ENCODE measurements at places on chromosomes 3 and 15. TPM values are rescaled to one million over a fixed set of nuclear protein-coding genes. Genes with fewer than 3 reads are reported as not detected.

Gene SI
- not detected for total RNA-seq

Gene ALDH1A2
- 2.6 TPM for total RNA-seq

Gene DBR1
- 15.7 TPM for total RNA-seq

Gene ARNT2
- 0.87 TPM for total RNA-seq

Gene IMPG2
- 0.74 TPM for total RNA-seq

Gene DNASE1L3
- total RNA-seq: 1.6 TPM

Gene RPL22L1
- total RNA-seq: 22.0 TPM

Gene ARGFX
- not detected for total RNA-seq

Gene ALAS1
- total RNA-seq: 59.1 TPM

GRCh38 chr3:133472889-133473288 is 73.0 kb downstream of the BFSP2 start:
- DNase-seq: no peak

DNA sequence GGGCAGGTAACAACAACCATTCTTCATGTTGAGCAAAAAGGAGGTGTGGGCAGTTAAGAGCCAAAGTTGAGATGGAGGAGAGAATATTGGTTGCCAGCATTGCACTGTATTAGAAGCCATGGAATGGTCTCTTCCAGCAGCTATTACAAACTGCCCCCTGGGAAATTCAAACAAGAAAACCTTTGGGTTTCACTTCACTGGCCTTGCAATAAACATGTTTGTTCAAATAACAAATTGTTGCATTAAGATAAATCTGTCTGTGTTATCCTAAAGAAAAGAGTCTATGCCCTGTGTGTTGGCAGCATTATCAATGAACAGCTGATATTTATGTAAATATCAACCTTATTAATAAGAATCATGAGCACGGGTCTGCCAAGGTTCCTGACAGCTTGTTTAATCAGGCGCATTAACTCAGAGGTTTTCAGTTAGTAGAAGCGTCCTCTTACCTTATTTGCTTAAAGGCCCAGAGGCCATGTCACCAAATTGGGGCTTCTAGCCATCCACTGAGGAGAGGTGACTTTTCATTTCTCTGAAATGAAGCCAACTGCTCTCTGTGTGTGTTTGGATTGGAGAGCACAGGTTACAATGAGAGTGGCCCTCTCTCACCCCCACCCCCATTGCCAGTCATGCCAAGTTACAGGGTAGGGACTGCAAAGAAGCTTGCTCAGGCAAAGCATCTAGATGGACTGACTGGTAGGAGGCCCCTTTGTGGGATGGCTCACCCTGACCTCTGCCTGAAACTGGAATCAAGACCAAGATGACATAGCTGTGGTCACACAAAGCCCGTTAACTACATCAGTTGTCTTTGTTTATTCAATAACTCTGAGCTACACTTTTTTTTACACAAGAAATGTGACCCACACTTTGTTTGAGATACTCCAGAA is 10.5 kb downstream of the FILIP1L start:
- DNase-seq: no peak

- no peak for DNase-seq
Measured at GRCh38 chr3:27684302-27684701, 37.8 kb downstream of the EOMES start.

GRCh38 chr3:150062492-150062891 is 91.8 kb upstream of the PFN2 start:
- DNase-seq: no peak

DNA sequence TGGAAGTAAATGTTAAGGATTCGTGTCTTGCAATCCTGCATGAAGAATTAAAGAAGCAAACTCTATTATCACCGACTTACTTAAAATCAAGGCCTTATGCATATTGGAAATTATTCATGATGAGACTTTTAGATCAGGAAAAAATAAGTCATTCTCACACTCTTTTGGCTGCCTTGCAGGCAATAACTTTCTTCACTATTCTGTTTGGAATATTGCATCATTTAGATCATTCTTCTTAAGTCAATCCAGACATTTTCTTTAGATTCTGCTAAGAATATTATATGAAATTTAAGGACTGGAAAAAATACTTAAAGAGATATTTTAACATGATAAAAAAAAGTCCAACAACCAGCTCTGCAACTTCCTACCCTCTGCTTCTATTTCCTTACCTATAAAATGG is 245.4 kb downstream of the LRRN1 start:
- DNase-seq: no peak

GRCh38 chr15:93553167-93553935 is 464.3 kb upstream of the RGMA start:
- no peak for DNase-seq

DNA sequence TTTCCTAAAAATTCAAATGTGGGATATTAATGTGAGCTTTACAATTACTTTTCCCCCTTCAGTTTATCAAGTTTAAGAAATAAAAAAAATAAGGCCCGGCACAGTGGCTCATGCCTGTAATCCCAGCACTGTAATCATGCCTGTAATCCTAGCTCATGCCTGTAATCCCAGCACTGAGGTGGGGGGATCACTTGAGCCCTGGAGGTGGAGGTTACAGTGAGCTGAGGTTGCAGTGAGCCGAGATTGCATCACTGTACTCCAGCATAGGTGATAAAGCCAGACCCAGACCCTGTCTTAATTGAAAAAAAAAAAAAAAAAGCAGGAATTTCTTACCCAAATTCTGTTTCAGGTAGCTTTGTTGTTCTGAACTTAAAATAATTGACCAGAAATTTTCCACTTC is 17.9 kb downstream of the ATP6V1A start:
- no peak for DNase-seq

DNA sequence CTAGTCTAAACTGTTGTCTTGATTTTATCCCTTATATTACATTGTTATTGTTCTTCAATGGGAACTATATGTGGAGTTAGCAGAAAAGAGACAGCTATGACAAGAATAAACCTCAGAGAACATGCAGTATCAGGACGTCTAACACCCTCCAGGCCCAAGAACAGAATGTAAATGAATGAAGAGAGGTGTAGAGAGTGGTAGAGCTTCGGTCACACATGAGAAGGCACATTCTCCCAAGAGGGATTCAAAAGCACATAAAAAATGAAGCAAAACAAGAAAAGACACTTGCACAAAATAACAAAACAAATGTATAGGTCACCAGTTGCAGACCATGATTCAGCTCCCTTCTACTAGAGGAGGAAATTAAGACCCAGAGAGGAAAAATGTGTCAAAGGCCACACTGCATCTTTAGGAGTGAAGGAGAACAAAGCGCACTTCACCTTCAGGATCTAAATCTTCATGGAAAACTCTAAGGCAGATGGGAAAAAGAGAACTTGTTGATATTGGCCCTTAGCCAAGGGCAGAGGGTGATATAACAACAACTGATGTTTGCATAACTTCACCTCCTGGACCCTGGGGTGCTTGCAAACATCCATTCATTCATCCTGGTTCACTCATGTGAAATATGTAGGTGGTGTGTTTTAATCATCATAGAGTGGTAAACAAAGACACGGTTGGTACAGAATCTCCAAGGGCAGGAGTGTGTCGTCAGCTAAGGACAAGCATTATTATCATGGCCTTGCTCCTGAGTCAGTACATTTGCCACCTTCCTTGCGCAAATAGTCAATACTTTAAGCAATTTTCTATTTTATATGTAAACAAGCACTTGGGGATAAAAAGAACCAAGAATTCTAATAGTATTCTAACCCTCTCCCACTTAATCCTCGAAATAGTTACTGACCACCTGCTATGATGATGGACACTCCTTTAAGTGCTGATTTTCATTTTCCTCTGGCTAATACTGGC is 8.8 kb downstream of the NEK10 start:
- no peak for DNase-seq

DNA sequence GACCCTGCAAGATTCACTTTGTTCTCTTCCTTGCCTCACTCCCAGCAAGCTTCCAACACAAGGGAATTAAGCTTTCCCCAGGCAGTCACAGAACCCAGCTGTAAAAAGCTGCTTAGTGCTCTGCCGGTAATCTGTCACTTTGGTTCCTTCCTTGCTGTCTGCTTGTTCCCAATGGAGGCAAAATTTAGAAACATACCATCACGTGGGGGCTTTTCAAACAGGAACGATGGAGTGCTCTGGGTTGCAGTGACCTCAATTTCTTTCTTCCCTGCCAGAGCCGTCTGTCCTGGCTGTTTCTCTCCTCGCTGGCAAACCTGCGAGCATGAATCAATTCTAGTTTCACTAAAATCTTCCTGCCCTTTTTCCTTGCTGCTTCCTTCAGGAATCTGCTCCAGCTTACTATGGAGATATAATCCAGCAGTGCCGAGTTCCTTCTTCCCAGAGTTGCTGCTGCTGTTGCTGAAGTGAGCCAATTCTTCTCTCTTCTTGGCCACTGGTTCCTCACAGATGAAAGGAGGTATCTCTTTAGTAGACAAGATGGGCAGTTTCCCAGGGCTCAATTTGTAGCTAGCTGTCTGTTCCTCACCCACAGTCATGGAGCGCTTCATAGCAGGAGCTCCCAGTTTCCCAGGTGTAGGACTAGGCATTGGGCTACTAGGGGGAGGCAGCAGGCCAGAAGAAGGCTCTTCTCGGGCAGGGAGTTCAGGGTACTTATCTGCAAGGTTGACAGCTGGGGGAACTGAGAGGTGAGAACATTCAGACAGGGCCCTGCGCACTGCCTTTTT is 88.1 kb downstream of the DHX30 start:
- DNase-seq: no peak

DNA sequence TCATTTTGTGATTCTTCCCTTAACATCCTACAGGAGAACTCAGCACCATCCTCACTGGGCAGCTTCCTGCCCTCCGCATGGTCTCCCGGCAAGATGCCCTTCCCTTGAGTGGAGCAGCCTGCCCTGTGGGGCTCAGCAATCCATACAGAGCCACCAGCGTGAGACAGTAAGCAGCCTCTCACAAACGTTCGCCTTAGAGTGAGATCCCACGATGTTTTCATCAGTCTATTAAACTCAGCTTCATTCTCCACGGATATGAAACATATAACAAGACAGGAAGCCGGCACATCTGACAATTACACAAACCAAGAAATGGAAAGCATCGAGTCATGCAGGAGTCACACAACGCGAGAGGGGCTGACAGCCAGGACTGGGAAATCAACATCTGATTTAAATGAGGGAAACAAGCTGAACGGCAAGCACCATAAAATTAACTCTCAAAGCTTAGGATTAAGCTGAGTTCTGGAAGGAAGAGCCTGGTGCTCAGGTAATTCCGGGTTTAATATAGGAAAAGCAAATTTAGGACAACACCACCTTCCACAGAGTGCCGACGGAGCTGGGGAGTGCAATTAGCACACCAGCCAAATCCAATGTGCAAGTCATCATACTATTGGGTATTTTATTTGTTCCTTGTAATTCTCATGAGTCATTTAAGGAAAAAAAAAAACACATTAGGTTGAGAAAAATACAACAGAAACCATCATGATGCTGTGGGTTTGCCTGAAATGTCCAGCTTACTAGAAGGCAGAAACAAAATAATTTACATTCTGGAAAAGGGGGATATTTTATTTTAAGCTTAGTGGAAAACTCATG is 272.0 kb downstream of the OCA2 start:
- DNase-seq: no peak

DNA sequence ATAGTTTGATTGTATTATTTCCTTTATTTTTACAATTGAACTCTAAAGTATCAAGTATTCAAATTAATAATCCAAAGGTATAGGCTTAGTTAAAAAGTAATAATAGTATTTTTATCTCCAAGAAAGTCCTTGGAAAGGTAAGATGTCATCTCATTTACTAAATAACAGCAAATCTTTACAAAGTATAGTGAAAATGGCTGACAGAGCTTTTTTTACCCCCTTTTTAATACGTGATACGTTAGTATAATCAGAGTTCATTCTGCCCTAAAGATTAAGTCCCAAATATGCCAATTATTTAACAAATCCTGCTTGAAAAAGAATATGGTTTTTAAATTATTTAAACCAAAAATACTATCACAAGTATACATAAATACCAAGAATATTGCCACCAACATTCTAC is 12.2 kb downstream of the CBLB start:
- DNase-seq: no peak

GRCh38 chr3:127000119-127000518 is 17.2 kb downstream of the PLXNA1 start:
- DNase-seq: no peak

- DNase-seq: no peak
Measured at GRCh38 chr15:65801229-65801805, 9.2 kb upstream of the DENND4A start.
